Hematopoietic multipotent progenitor cell treated with erythropoietin and hydrocortisone succinate and interleukin-3 and kit ligand, for 17 days (in vitro differentiated cells): ENCODE measurements at places on chromosomes 4 and X.
A peak's percentile ranks its signal among the peaks of the same experiment; 100 is the strongest.

GRCh38 chr4:52894443-52894842 lies 32.3 kb downstream of the RASL11B start:
- DNase-seq: no peak

GRCh38 chr4:105714071-105714521 lies 5.5 kb downstream of the GSTCD start:
- DNase-seq: peak; percentile 20

DNA sequence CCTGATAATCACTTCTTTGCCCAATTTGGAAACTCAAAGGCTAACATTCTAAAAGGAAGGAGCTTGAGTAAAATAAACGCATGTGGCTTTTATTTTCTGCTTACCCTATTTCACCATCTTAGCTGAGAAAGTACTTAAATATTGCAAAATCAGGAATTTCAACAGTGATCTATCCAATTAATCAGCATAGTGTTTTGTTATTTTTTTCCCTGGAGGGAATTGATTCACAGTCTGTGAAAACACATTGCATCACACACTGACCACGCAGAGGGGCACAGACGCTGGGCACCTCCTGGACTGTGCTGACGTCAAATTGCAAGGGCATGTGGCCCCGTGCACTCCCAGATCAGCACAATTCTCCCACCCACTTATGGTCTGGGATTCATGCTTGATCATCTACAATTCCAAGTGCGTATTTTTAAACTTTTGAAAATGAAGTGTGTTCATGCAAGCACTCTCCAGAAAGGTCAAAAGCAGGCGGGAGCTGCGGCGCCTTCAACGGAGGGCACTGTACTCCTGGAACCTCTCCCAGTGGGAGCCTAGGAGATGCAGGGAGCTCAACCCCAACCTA lies 320.6 kb upstream of the PPARGC1A start:
- DNase-seq: no peak

DNA sequence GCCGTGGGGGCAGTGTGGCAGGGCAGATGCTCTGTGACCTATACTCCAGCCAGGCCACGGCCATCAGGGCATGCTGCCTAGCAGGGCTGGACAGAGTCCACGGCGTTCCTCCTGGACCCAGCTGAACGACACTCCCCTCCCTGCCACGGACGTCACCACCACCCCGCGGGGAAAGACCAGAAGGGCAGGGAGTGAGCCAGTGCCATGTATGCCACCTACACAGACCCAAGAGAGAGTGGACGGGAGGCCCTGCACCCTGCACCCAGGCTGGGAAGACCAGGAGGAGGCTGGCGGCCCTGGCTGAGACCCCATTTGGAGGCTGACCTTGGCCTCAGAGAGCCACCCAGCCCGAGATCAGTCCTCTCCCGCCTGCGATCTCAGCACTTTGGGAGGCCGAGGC lies 101.9 kb downstream of the FAM53A start:
- DNase-seq: no peak

- no peak for DNase-seq
Measured at GRCh38 chr4:57194068-57194611, 84.0 kb upstream of the IGFBP7 start.

- no peak for DNase-seq
Measured at GRCh38 chr4:20026456-20026855, 225.2 kb upstream of the SLIT2 start.

GRCh38 chr4:115664285-115664684 lies 550.9 kb upstream of the NDST4 start:
- no peak for DNase-seq

- no peak for DNase-seq
Measured at GRCh38 chrX:32455704-32456103, 755.6 kb downstream of the DMD start.
